Hematopoietic multipotent progenitor cell treated with erythropoietin and hydrocortisone succinate and interleukin-3 and kit ligand, for 15 days (in vitro differentiated cells): ENCODE measurements at places on chromosomes 7 and 10.

- no peak for DNase-seq
These were observed 38.3 kb upstream of the FAM180A start for GRCh38 chr7:135786911-135787310.

DNA sequence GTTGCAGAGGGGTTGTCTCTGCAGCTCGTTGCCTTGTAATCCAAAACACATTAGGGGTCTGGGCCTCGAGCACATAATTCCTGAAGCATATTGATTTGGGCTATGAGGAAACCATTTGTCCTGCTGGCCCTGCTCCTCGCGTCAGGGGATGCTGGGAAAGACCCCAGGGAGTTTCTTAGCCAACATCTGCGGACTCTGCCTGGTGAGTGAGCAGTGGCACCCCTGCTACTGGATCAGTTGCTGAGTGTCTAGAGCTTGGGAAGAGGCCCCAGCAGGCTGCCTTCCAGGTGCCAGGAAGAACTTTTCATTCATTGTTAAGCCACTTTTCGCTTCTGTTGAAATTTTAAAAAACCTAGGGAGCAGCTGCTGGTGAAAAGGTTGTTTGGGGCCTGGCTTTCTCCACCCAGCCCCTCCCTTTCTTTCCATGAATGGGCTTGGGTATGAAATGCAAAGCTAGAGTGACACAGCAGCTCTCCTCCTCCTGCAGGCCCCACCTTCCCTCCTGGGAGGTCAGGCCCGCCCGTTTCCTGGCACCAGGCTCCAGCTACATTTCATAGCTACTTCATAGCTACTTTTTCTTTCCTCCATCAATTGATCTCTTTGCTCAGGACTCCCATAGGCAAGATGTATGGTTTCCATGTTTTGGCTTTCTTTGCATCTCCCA lies 26.8 kb downstream of the TACR2 start:
- peak; percentile 90 for DNase-seq

- DNase-seq, result no peak
These were observed 264.0 kb upstream of the NEBL start for GRCh38 chr10:21161090-21161625.

- no peak for DNase-seq
These were observed 31.0 kb downstream of the ADRA2A start for GRCh38 chr10:111107846-111108245.

DNA sequence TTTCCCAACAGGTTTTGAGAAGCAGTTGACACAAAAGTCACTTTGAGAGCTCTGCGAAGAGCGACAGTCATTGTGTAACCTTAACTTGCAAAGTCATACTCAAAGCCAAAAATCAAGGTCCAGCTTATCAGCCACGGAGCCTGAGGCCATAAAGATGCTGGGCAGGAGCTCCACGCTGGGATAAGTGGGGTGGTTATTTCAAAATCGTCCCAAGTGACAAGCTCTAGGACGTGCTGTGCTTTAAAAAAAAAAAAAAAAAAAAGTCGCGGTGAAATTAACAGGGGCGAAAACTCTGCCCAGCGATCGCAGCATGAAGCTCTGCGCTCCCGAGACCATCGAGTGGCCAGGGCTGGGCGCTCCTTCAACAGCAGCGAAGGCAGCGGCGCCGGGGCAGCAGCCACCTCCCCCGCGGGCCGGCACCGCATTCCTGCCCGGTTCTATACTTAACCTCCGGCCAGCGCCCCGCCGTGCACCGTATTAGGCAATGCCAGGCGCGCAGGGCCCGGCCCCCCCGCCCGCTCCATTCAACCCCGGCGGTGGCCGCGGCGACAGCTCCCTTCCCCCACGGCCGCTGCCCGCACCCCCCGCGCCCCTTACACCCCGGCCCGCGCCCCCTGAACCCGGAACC lies 657 bp downstream of the HACD1 start:
- DNase-seq, result peak; percentile 55

DNA sequence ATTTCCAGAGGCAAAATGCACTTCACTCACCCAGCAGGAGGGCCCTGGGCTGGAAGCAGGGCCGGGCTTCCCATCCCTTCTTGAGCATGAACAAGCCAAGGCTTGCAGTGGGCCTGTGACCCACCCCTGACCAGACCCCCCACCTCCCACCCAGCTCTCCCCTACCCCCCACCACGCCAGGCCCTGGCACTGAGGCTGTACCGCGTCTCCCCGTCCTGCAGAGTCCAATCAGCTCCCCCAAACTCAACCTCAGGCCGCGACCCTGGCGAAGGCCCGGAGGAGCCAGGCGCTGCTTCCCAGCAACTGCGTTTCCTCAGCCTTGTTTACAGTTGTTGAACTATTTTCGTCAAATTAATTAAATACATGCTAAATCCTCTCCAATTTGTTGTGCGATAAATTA lies 16.9 kb upstream of the MYL10 start:
- DNase-seq, result no peak

GRCh38 chr7:2510909-2511768 lies 8.4 kb upstream of the LFNG start:
- DNase-seq, result no peak

GRCh38 chr10:72541337-72541736 lies 84.5 kb downstream of the MICU1 start:
- DNase-seq, result no peak

DNA sequence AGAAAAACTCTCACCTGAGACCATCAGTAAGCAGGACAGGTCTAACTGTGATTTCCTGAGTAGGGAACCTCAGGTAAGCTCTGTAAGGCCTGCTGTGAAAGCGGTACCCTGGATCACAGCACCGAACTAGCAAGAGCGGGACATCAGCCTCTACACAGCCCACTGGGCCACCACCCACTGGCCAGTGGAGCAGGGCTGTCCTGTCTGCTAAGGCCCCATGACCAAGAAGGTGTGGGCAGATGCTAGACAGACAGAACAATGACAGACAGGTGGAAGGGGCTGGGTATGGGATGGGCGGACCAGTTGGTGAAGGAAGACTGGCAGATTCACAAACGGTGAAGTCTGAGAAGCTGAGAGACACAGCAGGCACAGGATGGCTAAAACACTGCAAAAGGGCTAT lies 79.4 kb upstream of the DDC start:
- no peak for DNase-seq

DNA sequence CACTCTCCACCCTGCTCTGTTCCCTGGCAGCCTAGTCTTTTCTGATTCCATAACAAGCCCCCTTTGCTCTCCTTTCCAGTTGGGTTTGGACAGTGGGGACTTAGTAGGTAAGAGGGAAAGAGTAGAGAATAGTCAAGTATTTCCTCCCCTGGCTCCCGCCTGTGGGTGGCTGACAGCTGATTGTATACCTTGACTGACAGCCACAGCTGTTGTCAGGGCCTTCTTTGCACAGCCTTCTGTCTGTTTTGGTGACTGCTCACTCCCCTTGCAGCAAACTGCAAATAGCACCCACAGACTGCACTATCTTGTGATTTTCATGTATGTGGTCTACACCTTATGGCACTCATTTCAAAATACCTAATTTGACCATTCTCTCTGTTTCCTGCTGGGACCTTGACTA lies 486.3 kb downstream of the ACTR3B start:
- DNase-seq, result no peak
